ENCODE measurements at places on chromosomes 4 and X.

DNA sequence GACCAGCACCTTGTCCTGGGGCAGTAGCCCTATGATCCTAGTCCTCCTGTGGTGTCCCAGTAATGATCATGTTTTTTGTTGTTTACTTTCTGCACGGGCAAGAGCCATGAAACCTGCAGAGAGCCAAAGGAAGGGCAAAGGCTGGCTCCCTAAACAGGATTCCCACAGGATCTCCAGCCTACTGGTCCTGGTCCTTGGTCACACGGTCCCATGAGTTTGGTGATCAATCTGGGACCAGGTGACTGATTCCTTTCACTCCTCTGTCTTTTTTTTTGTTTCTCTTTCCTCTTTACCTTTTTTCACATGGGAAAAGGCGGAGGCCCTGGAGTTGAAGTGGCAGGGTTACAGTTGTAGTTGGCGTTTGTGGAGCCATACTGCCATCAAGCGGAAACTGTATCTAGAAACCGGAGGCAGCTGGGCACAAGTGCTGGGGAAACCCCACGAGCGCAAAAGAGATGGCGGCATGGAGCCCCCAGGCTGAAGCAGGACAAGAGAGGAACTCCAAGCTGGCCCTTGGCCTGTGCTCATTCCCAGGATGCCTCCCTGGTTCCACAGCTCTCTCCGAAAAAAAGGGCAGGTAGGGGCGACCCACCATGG, 34.6 kb downstream of the NBDY start:
- no peak for DNase-seq

DNA sequence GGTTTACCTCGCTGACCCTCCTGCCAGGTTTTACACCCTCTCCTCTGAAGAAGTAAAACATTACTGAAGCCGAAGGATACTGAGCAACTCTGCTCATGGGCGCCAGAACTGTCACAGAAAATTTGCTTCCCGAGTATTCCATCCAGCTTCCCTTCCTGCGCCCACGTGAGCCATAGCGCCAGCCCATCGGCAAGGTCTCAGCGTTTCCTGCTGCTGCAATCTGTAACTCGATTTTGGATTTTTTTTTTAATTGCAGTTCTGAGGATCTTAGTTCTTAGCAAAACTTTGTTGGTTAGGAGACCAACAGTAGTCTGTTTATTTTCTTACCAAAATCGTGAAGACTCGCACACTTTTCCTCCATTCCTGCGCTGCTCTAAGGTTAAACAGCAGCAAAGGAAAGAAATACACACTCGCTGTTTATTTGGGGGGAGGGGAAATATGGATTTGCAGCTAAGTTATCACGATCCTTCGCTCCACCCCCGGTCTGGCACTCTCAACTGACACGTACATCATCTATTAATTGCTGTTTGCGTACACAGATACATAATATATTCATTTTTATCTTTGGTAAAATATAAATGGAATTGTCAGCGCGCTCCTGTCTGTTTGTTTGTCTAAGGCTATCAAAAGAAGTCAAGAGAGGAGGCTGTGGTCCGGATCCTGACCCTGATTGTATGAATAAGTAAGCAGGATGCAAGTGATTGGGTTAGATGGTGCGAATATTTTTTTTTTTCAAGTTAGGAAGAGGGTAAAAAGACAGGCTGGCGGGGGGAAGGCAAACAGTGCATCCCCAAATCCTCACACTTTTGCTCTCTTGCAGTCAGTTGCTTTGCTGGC, at the start of gene TLL1:
Gene TLL1, plus strand, starts transcription at position 777 of the 837 bp plus-strand sequence. CDS start 668 bp downstream, outside the sequence.
- no peak for DNase-seq

- no peak for DNase-seq
These were observed 144.7 kb downstream of the FAM47A start for GRCh38 chrX:33987458-33987857.

DNA sequence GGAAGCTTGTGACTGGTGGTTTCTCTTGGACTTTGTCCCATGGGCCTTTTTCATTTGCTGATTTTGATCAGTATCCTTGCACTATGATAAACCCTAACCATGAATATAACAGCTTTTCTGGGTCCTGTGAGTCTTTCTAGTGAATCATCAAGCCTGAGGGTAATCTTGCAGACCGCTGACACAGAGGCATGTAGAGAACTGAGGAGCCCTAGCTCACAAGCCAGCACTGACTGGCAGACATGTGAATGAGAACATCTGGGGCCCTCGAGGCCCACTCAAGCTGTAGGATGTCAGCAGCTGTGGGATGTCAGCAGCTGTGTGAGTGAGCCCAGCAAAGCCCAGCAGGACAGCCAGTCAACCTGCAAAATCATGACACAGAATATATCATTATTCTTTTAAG, 36.7 kb downstream of the HMGB3 start:
- DNase-seq, result no peak

- DNase-seq, result no peak
These were observed 34.9 kb upstream of the CLDN24 start for GRCh38 chr4:183356931-183357675.

GRCh38 chrX:25013632-25014365, 2.0 kb downstream of the ARX start:
- DNase-seq, result no peak

DNA sequence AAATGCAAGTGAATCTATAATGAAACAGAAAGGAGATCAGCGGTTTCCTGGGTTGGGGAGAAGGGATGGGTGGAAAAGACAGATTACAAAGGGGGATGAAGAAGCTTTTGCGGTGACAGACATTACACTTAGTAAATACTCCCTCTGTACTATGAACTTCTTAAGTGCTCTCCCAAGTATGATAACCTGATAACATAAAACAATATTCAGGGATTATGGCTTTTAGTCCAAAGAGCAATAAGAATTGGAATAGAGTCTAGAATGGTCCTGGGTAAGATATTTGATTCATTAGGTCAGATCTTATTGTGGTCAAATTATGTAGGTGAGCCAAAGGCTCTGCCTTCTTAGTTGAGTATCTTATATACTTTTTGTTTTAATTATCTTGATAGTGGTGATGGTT, 9.2 kb downstream of the LRRC66 start:
- DNase-seq, result no peak

DNA sequence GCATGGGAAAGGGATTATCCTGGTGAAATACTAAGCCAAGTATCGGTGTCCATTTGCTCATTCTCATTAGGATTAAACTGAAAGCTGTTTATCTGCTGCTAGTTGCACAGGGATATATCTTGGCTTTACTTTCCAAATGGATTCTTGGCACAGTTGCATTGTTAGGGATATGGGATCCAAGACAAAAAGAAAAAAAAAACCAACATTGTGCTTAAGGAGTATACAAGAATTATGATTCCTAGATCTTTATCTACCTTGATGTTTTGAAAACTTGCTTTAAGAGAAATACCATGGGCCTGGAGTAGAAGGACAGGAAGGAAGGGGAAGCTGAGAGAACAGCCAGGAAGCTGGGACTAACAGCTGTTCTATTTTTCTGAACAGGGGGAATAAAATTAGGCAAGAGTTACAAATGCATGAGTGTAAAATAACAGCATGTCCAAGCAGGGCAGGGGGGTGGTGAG, 107.6 kb downstream of the ATXN3L start:
- no peak for DNase-seq

GRCh38 chr4:26330186-26330787, 9.5 kb downstream of the RBPJ start:
- DNase-seq, result no peak

DNA sequence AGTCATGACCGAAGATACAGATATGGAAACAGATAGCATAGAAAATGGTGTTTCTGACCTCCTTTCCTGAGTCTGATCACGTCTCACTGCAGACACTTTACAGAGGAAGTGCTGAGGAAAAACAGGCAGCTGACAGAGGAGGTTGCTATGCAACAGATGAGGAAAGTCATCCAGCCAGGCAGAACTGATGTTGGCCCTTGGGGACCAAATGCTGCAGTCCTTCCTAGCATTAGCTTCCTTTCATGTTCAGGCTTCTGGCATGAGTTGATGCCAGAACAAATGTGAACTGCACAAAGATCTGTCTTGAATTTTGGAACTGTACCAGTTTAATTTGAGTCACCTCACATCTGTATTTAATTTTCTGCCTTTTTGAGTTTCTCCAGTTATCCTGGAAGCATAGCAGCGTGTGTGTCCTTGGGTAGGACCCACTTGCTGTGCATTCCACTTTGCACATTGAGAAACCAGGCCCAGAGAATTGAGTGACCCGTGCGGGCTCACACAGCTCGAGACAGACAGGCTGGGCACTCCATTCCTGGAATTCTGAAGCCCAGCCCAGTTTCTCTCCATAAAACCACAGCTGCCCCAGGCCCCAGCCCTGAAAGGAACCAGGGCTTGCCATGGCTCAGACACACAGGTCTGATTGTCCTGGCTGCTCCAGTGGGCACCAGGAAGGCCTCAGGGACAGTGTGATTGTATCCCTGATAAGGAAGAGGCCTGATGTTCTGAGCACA, 1.4 kb upstream of the MAGED1 start:
- no peak for DNase-seq

DNA sequence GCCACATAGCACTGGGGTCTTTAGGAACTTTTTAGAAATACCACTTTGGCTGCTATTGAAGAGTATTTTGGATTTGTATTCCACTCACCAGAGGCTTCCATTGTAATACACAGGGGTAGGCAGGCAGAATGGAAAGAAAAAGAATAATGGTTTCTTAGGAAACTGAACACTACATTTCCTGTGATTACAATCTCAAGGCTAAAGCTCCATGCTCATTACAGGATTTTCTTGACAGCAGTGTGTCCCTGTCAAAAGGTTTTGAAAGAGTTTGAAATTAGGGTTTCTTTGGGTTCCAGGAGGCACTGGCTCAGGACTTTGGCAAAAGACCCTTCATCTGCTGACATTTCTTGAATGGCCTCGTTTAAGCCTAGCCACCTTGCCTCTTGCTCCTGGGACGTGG, 74.8 kb upstream of the STIM2 start:
- no peak for DNase-seq

DNA sequence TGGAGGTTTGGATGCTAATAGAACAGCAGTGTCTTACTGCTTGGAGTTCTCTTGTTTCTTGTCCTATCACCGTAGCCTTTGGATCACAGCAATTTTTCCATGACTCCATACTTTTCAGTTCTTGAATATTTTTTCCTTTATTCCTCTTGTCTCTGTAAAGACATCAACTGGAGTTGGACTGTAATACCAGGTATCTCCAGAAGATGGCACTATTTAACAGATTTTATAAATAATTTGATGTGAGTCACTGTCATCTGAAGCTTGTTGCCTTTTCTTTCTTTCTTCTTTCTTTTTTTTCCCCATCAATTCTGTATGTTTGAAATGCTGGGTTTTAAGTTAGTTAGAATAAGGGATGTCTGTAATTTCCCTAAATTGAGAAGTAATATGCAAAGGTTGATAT, 24.1 kb downstream of the HPRT1 start:
- no peak for DNase-seq

DNA sequence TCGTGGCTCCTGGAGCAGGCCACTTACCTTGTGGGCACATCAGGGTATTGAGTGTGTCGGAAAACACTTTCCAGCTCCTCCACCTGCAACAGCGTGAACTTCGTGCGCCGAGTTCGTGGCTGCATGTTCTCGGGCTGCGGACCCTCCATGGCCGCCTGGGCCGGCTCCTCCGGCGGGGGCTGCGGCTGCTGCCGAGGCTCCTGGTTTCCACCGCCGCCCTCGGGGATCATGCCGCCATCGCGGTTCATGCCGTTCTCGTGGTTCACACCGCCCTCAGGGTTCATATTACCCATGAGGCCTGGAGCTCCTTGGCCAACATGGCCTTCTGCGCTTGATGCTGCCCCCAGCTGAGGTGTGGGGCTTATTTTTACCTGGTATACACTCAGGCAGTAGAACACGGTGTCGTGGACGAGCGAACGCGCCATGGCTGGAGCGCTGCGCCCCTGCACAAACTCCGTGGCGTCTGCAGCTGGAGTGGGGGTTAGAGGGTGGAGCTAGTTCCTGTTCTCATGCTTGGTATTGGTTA, at the start of gene RHOXF1:
Gene RHOXF1, minus strand, starts transcription at position 476 of the 526 bp plus-strand sequence. Its CDS starts 51 bp downstream, at position 425.
- DNase-seq, result no peak

DNA sequence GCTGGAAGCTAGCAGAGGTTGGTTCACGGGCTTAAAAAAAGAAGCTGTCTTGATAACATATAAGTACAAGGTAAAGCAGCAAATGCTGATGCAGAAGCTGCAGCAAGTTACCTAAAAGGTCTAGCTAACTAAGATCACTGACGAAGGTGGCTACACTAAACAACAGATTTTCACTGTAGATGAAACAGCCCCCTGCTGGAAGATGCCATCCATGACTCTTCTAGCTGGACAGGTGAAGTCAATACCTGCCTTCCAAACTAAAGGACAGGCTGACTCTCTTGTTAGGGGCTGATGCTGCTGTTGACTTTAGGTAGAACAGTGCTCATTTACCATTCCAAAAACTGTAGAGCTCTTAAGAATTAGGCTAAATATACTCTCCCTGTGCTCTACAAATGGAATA, 99.5 kb downstream of the FBXW7 start:
- no peak for DNase-seq

- DNase-seq, result no peak
These were observed 46.2 kb upstream of the NHS start for GRCh38 chrX:17328837-17329236.

GRCh38 chr4:82951196-82951595, 50.7 kb downstream of the THAP9 start:
- DNase-seq, result no peak

Measured in stimulated activated CD8-positive, alpha-beta memory T cell treated with anti-CD3 and anti-CD28 coated beads, Interleukin-7, amount 100 ng/mL, for 48 hours (primary cell).